ENCODE measurements at places on chromosomes 4 and X.

- no peak for DNase-seq
These were observed 19.7 kb downstream of the KIT start for GRCh38 chr4:54677416-54677815.

GRCh38 chrX:39873117-39873516, 224.6 kb downstream of the BCOR start:
- no peak for DNase-seq

- DNase-seq = no peak
These were observed 107.5 kb upstream of the MAGEC2 start for GRCh38 chrX:142312591-142312990.

DNA sequence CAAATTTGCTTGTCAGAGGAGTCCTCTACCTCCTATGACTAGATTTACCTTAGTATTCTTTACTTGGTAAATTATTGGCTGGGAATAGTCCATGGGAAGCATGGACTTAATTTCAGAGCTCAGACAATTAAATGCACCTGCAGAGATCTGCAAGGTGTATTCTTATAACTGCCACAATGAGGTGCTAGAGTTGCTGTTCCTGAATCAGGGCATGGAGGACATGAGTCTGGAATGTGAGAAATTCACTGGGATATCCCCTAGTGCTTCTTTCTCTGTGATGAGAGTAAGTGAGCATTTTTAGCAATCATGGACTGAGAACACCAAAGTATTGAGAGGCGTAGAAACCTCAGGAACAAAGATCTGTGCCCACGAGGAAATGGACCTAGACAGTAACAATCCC, 32.9 kb upstream of the GRID2 start:
- DNase-seq = no peak

DNA sequence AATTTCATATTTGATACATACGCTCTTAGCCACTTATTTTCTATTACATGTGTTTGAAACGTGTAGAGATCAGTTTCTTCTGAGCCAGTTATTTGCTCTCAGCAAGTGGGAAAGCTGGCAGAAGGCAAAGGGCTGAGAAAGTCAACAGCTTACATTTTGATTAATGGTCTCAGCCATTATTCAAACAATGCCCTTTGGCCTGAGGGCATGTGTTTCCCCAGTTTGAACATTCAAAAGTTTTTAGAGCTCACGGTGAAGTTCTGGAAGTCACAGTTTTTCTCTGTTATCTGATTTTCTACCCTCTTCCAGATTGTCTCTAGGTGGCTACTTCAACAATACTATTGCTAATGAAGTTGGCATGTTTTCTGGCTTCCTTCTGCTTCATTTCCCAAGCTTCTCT, 591.8 kb upstream of the CPEB2 start:
- no peak for DNase-seq

DNA sequence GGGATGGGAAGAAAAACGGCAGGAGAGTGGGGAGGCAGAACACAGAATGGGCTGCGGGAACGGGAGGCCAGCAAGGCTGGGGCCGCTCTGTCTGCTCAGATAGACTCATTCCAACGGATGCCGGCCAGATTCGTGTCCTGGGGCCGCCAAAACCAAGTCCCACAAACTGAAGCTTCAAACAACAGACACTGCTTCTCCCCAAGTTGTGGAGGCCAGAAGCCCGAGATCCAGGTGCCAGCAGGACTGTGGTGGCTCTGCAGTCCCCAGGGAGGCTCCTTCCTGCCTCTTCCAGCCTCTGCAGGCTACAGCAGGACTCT, 100.6 kb downstream of the ADRA2C start:
- DNase-seq = no peak

- DNase-seq = peak; percentile 68
These were observed 9.6 kb upstream of the PPP3CA start for GRCh38 chr4:101356928-101357327.

- DNase-seq = no peak
These were observed 64.7 kb downstream of the WFS1 start for GRCh38 chr4:6334203-6334887.

DNA sequence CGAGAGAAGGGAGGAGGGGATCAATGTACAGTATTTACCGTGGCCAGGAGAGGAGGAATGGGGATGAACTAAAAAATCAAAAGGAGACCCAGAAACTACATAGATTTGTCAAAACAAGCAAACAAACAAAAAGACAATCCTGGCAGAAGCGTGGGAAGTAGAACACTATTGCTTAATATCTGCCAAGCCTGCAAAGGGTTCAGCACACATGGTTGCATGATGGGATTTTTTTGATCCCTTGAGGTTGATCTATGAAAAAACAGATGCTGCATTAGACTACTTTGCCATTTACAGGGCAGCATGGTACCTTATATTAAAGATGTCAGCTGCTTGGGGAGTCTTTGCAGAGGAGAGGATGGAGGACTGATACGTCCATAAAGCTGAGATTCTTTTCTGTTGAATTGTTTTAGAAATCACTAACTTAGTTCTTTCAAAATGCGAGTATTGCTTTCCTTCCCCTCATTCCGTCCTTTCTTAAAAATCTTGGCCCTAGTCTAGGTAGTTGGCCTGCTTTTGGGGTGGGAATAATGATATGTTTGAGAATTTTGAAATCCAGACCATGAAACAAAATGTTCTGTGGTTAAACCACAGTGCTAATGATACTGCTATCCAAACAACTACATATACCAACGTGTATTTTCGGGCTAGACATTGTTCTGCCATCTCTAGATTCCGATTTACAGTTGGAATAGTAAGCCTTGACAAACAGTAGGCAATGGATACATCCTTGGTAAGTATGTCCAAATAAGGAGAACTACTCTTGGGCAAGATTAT, 39.6 kb upstream of the TMEM150C start:
- no peak for DNase-seq

DNA sequence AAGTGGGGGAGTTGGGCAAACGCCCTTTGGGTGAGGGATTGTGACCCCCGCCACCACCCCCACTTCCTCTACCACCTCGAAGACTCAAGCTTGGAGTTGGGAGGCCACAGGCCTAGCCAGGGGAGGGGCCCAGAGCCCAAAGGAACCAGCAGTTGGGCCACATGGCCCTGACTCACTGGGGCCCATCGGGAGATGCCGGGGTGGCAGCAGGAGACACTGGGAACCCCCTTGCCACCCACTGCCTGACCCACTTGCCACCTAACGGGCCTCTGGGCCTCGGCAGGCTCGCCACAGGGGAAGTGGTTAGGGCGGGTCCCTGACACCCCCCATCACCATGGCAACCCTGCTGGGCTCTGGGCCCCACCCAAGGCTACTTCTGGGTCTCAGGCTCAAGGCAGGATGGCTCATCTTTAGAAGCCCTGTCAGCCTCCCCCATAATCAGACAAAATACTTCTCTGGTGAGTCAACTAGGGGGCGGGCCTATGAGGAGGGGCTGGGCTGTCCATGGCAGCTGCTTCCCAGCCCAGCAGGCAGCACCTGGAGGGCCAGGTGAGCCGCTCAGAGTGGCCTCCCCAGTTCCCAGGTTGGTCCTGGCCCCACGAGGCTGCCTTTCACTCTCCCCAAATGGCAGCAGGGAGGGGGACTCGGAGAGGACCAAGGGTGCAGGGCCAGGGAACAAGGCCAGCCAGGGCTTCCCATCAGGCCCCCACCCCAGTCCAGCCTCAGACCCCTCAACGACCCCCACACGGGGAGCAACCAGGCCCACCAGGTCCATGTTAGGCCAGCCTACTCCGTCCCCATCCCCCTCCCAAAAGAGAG, 5.6 kb downstream of the FLNA start:
- peak; percentile 61 for DNase-seq

- no peak for DNase-seq
These were observed 22.2 kb upstream of the MANBA start for GRCh38 chr4:102783006-102783405.

DNA sequence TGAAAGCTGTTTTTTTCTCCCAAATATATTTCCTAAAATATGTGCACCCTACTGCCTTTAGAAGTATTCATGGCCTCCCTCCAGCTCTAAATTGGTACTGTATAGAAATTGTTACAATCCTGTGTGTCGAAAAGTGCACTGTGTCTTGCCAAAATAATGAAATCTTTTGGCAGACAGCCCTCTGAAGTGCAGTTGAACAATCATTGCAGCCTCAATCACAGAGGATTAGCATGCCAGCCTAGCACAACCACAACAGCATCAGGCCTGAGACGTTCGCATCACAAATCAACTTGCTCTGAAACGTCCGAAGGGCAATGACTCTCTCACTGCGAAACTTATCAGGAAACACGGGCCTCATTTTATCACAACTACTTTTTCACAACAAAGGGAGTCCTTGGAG, 99.0 kb downstream of the ANOS1 start:
- DNase-seq = peak; percentile 9

DNA sequence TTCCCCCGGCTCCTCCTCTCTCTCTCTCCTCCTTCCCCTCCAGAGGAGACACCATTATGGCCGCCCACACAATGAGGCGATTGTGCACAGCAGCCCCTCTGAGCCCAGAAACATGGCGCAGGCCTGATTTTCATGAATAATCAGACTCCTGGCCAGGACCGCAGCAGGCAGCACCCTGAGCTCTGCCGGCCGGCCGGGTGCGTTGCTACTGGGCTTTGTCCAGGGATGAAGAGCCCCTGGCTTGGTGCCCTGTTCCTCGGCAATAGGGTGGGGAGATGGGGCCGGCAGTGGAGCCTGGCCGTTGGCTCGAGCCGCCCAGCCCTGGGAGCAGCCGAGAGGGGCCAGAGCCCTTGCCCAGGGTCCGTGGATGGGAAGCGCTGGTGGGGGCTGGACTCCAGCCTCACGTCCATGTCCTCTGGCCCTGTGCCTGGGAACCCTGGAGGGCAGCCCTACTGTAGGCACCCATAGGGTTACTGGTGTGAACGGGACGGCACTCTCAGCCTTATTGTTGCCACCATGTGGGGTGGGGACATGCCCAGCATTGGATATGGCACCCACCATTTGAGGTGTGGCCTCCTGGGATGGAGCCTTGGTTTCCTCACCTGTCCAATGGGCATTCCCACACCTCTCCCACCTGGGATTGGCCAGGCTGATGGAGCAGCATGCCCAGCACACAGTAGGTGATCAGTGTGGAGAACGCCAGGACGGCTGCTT, 103.0 kb downstream of the SORCS2 start:
- DNase-seq = no peak

GRCh38 chr4:7587433-7588405, 153.0 kb upstream of the PSAPL1 start:
- no peak for DNase-seq

- DNase-seq = no peak
These were observed 206.3 kb downstream of the SLC7A11 start for GRCh38 chr4:138035781-138036258.

- DNase-seq = no peak
These were observed 31.4 kb downstream of the TBC1D9 start for GRCh38 chr4:140724760-140725159.

DNA sequence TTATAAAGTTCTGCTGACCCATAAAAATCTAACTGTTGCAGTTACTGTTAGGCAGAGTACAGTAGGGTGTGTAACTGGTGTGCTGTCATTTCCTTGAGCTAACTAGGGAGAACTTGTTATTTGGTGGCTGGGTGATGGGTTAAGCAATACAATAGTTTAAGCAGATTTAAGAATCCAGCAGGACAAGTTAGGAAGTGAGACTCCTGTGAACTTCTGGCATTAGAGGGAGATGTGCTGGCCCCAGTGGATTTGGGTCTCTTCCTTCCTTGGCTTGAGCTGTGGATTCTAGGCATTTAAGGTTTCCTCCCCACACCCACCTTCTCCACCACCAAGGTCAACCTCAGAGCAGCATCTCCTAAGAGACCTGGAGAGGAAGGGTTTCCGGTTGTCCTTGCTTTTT, 70.5 kb downstream of the CLCN5 start:
- no peak for DNase-seq

GRCh38 chr4:7600247-7600646, 165.5 kb upstream of the PSAPL1 start:
- DNase-seq = no peak

GRCh38 chrX:16885628-16886027, 15.5 kb upstream of the RBBP7 start:
- no peak for DNase-seq

DNA sequence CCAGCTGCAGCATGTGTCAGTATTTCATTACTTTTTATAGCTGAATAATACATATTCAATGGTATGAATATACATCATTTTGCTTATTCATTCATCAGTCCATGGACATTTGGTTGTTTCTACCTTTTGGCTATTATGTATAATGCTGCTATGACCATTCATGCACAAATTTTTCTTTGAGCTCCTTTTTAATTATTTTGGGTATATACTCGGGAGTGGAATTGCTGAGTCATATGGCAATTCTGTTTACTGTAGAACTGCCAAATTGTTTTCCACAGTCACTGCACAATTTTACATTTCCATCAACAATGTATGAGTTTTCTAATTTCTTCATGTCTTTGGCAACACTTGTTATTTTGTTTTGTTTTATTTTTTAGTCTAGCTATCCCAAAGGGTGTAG, 405.9 kb upstream of the PITX2 start:
- no peak for DNase-seq

DNA sequence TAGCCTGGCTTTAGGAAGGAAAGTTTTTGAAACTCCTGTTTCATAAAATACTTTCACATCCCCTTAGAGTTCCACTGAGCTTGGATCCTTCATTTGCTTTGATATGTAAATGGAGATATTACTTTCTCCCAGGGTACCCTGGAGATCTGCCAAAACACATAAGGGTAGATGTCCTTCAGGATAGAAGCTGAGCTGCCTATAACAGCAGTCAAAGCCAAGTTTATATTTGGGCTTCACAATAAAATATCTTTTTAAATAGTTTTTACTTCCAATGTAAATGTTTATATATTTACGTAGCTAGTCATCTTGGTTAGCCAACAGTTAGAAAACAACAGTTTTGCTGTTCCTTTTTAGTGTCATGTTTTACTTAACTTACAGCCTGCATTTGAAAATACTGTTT, 742.3 kb upstream of the POU3F4 start:
- no peak for DNase-seq

DNA sequence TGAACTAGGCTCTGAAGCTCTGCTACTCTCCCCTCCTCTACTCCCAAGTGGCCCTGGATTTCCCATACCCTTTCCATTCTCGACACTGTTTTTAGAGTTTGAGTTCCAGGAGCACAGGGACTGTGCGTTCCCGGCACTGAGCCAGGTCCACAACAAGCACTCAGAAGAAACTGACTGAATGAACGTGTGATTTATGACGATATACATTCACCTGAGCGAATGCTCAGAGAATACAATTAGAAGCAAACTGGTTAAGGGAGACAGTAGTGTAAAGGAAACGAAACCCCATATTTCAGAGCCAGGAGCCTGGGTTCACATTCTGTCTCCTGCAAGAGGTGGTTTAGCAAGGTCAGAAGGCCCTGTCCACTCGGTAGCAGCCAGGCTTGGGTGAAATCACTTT, 1.4 kb upstream of the KIAA0232 start:
- DNase-seq = no peak

GRCh38 chr4:183287309-183287659, 32.8 kb downstream of the CLDN22 start:
- no peak for DNase-seq

- DNase-seq = peak; percentile 8
These were observed 5.2 kb downstream of the APLN start for GRCh38 chrX:129649268-129650182.

GRCh38 chr4:109407027-109407737, 26.4 kb upstream of the SEC24B start:
- DNase-seq = no peak
